ENCODE measurements at places on chromosomes 4 and X.

DNA sequence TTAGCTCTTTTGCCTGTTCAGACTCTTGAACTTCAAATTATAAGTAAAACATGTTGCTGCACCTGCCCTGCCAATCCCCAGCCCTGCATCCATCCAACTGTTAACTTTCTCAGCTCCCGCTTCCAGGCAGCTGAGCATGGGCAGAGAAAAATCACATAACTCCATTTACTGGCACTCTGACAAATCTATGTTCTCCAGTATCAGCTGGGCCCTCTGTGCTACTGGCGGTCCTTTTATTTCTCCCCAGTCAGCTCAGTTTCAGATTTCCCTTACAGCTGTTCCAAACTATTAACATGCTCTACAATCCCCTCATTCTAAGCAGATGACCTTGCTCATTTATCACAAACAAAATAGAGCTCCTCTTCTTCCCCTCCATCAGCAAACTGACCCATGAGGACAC, 240.4 kb upstream of the TET2 start:
- DNase-seq, result no peak

DNA sequence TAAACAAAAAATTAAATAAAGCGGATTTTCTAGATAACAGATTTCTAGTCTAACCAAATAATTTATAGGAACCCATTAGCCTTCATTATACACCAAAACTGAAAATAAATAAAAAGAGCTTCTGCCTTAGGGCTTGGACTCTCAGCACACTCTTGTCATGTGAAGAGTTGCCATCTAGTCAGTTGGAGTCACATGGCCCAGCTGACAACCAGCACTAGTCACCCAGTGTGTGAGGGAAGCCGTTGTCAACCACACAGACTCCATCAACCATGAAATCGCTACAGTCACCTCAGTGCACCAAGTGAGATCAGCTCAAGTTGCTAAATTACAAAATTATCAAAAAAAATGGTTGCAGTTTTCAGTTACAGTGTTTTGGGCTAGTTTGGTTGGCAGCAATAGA, 470.0 kb downstream of the GASK1B start:
- DNase-seq, result no peak

GRCh38 chr4:187103351-187103750, 379.7 kb upstream of the FAT1 start:
- no peak for DNase-seq

GRCh38 chr4:163500586-163500985, 6.1 kb downstream of the TMA16 start:
- no peak for DNase-seq

DNA sequence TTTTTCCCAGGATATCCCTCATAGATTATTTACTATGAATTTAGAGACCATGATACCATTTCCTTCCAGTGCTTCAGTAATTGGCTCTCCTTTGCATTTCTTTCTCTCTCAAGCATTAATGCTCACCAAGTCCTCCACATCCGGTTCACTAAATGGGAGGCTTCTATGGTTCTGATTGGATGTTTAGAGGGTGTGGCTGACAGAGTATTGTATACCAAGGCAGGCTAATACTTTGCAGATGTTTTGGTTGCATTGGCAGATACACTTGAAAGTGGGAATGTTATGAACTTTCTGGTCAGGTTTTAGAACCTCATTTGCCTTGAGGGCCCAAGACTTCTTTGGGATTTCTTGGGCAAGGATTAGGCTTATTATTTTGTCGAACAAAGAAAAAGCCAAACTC, 24.2 kb downstream of the CBLL2 start:
- DNase-seq, result no peak

- no peak for DNase-seq
Measured at GRCh38 chrX:11499076-11500044, 166.4 kb downstream of the ARHGAP6 start.

DNA sequence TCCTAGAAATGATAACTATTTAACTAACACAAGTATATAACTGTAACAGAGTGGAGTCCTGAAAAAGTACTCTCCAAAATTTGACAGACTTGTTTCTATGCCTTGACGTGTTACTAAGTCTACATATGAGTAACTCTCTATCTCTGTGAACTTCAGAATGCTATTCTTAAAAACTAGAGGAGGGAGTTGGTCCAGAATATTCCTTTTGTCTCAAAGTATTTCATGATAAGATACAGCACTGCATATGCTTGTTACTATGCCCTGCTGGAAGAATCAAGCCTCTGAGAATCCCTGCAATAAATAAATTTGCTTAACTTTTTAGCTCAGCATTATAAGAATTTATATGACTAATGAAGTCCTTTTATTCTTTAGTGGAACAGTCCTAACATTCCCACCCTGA, 50.9 kb upstream of the ATXN3L start:
- DNase-seq, result no peak

DNA sequence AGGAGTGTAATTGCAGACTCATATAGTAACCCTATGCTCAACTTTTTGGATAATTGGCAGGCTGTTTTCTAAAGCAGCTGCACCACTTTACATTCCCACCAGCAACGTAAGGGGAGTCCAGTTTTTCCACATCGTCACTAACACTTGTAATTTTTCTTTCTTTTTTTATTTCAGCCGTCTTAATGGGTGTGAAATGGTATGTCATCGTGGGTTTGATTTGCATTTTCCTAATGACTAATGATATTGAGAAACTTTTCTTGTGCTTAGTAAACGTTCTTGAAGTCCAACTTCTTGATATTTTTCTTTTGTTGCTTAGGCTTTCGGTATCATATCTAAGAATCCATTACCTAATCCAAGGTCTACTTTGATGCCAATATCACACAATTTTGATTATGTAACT, 95.3 kb upstream of the IL1RAPL1 start:
- DNase-seq, result no peak

DNA sequence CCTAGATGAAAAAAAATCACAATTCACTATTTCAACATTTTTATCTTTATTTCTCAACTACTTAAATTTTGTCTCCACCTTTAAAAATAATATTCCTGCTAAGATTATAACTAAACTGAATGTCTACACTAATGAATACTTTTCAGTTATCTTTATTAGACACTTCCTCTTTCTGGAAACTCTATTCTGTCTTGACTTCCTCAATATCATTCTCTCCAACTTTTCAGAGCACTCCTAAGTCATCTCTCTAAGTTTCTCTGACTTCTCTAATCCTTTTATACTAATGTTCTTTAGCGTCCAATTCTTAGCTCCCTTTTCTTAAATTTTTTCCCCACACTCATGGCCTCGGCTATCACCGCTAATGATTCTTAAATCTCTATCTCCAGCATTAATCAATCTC, 374.2 kb downstream of the FBXO8 start:
- DNase-seq, result no peak

DNA sequence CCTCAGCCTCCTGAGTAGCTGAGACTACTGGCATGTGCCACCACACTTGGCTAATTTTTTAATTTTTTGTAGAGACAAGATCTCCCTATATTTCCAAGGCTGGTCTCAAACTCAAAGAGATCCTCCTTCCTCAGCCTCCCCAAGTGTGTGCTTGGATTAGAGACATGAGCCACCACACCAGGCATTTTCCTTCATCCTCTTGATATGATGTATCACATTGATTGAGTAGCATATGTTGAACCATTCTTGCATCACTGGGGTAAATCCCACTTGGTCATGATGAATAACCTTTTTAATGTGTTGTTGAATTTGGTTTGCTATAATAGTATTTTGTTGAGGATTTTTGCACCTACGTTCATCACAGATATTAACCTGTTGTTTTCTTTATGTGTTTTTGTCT, 24.2 kb upstream of the PPM1K start:
- DNase-seq, result no peak

- no peak for DNase-seq
Measured at GRCh38 chr4:121676345-121677075, 20.3 kb downstream of the ANXA5 start.

GRCh38 chr4:14415146-14415545, 587.1 kb upstream of the CPEB2 start:
- no peak for DNase-seq

DNA sequence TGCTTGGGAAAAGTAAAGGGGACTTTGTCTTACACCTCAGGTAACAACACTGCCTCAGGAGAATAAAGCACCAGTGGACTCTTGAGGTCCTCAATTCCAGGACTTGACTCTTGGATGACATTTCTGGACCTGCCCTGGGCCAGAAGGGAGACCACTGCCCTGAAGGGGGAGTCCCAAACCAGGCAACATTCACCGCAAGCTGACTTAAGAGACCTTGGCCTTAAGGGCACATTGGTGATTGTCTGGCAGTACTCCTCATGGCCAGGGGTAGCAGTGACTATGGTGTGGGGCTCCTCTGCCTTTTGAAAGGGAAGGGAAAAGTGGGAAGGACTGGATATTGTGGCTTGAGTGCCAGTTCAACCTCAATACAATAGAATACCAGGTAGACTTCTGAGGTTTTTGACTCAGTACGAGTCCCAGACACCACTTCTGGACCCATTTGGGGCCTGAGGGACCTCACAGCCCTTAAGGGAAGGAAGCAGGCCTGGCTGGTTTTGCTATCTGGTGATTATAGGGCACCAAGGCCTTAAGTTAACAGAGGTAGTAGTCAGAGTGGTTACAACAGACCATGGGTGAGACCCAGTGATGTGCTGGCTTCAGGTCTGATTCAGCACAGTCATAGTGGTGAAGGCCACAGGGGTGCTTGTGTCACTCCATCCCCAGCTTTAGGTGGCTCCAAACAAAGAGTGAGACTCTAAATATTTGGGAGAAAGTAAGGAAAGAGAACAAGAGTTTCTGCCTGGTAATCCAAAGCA, 121.2 kb upstream of the TET2 start:
- no peak for DNase-seq

Data from stimulated activated CD8-positive, alpha-beta memory T cell treated with anti-CD3 and anti-CD28 coated beads, Interleukin-15, amount 100 ng/mL, for 4 hours (primary cell).